Stimulated activated naive CD8-positive, alpha-beta T cell treated with anti-CD3 and anti-CD28 coated beads, Interleukin-15, amount 100 ng/mL, for 72 hours (primary cell): ENCODE measurements at places on chromosomes 13 and 19.

GRCh38 chr13:80571346-80572307, 230.7 kb upstream of the SPRY2 start:
- no peak for DNase-seq

- no peak for DNase-seq
Observed at GRCh38 chr13:67860315-67860714, 630.2 kb upstream of the PCDH9 start.

DNA sequence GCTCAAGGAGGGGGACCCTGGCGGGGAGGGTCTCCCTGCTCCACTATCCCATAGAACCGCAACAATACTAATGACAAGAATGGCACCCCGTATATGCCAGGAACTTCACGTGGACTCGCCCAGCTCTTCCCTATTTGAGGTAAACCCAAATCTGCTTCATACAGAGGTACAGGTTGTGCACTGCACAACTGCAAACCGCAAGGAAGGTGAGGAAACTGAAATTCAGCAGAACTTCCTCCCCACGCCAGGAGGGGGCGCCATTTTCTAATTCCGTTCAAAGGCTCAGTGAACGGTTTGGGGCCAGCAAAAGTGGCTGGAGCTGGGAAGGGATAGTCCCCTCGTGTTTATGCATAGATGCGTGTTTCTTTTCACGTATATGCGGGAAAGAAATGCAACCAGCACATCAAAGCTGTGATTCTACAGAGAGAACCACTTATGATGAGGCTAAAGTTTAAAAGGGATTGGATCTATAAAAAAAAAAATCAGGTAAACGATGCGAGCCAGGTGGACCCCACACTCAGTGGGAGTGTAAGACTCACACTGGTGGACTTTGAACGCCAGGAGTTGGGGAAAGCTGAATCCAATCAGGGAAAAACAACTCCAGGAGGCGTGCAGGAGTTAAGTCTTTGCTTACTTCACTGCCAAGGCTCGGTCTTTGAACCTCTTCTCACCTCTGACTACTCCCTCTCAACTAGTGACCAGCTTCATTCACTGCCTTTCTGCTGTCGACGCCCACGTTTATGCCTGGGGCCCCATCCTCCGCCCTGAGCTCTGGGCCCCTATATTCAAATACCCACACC, 20.3 kb downstream of the C19orf81 start:
- DNase-seq, result peak; percentile 57

DNA sequence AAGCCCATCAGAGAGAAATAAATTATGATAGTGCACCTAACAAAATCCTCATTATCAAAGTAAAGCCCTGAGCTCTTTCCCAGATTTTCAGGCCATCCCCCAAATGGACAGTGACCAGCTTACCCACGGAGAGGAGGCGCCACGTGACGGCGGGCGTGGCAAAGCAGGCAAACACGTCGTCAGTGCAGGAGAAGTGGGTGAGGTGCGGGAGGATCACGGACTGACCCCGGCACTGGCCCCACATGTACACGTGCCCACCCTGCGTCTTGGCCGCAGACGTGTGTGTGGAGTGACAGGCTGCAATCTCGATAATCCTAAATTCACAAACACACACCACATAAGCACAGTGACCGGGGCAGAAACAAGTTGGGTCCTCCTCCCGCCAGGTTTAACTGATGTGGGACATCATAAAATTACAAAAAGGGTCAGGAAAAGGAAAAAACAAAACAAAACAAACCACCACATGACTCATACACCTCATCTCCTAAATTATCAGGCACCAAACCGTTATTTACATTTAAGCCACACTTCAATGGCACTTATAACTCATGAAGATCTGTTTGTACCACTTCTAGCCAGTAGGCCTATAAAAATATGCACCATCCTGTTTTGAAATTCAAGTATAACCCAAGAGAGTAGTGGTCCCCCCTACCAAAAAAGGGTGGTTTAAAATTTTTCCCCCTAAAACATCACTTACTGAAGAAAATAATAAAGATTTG, 30.1 kb downstream of the RCBTB2 start:
- no peak for DNase-seq

- no peak for DNase-seq
Observed at GRCh38 chr13:69633044-69633443, 474.6 kb upstream of the ATXN8OS start.

- DNase-seq, result no peak
Observed at GRCh38 chr13:40798380-40798779, 9.0 kb downstream of the SLC25A15 start.

DNA sequence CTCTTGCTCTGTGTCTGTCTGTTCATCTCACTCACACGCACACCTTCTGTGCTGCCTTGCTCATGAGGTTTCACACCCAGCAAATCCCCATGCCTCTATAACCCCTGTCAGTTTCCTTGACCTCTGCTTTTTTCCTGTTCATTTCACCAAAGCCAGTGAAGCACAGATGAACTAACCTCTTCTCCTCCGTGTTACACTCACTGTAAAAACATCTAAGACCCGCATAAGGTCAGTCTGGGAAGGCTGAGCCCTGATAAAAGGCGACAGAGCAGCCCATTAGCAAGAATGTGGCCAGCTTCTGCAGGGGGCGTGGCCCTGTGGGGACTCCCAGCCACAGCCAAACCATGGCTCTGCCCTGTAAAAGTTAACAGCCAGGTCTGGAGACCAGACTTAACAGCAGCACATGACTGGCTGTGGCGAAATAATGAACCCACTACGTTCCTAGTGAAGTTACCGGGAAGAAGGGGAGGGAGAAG, 42.8 kb upstream of the NPAS1 start:
- no peak for DNase-seq

DNA sequence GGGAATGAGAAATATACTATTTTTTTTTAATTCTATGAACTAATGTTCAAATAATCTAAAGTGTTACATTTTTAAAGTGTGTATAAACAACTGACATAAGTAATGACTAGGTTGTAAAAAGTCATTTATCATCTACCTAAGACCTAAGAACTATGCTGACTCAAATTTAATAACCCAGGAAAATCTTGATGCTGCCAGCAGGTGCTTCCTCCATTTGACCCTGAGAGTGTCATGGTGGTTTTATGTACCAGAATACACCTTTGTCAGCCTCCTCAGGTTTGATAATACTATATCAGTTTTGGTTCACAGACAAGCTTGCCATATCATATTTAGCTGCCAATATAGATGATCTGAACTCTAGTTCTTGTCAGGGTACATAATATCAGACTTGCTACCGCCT, 1151.2 kb downstream of the PCDH17 start:
- DNase-seq, result no peak

GRCh38 chr13:102555914-102556553, 40.8 kb upstream of the TPP2 start:
- peak; percentile 7 for DNase-seq

- DNase-seq, result no peak
Observed at GRCh38 chr13:77699059-77699680, 1.7 kb downstream of the SLAIN1 start.

DNA sequence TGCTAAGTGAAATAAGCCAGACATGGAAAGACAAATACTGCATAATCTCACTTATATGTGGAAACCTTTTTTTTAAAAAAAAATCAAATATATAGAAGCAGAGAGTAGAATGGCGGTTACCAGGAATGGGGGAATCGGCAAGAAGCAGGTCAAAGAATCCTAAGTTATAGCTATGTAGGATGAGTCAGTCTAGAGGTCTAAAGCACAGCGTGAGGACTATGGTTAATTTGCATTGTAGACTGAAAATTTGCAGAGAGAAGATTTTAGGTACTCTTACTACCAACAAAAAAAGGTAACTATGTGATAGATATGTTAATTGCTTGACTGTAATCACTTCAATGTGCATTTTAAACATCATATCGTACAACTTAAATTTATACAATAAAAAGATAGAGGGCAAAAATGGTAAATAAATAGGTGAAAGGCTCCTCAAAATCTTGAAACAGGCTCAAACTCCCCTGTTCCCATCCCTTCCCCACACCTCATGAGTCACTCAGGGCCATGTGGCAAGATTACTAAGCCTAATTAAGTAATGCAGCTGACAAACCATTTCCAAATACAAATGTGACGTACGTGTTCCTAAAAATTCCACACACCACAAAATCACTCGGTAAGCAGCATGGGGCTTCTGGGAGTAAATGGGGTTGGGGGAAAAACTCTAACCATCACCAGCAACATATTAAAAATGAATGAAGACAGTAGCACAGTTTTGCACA, 159.0 kb downstream of the USP12 start:
- DNase-seq, result no peak

GRCh38 chr13:29402166-29402636, 193.3 kb downstream of the SLC7A1 start:
- DNase-seq, result no peak

DNA sequence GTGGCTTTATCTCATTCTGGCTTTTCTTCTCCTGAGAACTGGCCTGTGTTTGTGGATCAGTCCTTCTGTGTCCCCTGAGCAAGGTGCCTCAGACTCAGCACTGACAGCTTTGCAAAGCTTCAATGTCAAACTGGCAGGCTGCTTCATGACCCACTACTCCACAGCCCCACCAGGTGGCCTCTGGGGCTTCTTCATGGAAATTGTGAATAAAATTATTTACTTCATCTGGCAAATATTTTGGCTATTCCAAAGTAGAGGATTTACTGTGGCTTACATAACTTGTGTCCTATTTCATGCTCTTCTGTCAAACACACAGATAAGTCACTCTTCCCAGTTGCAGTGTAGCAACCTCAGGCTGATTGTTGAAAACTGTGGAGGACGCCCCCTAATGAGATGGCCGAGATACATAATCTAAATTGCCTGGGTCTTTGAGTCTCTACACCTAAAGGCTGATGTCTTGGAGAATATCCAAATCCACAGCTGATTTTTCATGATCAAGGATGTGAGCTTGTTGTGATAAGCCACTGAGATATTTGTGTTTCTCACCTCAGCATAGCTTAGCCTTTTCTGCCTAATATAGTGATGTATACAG, 721.9 kb upstream of the SLC10A2 start:
- DNase-seq, result no peak

GRCh38 chr13:48579165-48579918, 46.5 kb upstream of the RCBTB2 start:
- DNase-seq, result no peak

- DNase-seq, result no peak
Observed at GRCh38 chr19:581399-582111, 8.1 kb upstream of the HCN2 start.

GRCh38 chr19:14004619-14005348, 1.3 kb downstream of the RFX1 start:
- no peak for DNase-seq

GRCh38 chr19:50357178-50358100, 8.0 kb downstream of the NAPSA start:
- DNase-seq, result peak; percentile 84

GRCh38 chr13:48138270-48138669, 43.4 kb upstream of the MED4 start:
- DNase-seq, result peak; percentile 28

- DNase-seq, result no peak
Observed at GRCh38 chr19:46648060-46648960, 12.3 kb upstream of the GNG8 start.

- no peak for DNase-seq
Observed at GRCh38 chr13:97215325-97215724, 6.8 kb upstream of the MBNL2 start.

DNA sequence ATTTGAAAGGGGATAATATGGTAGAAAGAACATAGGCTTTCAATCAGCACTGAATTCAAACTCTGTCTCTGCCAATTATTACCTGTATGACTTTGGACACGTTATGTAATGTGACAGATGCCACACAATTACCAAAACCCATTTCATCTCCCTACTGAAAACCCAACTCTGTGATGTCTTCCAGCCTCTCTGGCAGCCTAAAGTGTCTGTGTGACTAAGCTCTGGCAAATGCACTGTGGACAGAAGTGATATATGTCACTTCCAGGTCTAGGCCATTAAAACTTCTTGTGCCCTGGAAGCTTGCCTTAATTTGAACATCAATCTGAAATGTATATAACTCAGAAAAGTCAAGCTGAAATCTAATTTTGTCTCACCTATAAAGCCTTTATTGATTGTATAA, 552.0 kb downstream of the RFC3 start:
- no peak for DNase-seq

GRCh38 chr19:14411938-14412245, 7.2 kb downstream of the DDX39A start:
- no peak for DNase-seq

- DNase-seq, result no peak
Observed at GRCh38 chr19:31648347-31648746, 299.1 kb upstream of the TSHZ3 start.

DNA sequence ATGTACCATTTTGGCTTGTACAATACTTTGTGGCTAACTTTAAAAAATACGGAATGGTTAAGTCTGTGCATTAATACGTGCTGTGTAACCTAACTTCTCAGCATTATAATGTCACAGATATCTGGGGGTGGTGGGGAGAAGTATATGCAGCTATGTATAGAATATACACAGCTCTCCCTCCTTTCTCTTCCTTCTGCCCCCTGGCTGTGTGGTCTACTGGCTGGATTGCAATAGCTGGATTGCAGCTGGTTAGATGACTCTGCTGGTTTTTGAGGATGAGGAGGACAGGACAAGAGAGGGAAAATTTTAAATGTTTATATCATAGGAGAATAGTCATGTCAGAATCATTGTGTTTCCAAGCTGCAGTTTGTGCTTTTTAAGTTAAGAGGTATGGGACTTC, 9.7 kb downstream of the RNASEH2B start:
- no peak for DNase-seq

GRCh38 chr19:32287811-32288227, 57.6 kb upstream of the ZNF507 start:
- DNase-seq, result no peak

DNA sequence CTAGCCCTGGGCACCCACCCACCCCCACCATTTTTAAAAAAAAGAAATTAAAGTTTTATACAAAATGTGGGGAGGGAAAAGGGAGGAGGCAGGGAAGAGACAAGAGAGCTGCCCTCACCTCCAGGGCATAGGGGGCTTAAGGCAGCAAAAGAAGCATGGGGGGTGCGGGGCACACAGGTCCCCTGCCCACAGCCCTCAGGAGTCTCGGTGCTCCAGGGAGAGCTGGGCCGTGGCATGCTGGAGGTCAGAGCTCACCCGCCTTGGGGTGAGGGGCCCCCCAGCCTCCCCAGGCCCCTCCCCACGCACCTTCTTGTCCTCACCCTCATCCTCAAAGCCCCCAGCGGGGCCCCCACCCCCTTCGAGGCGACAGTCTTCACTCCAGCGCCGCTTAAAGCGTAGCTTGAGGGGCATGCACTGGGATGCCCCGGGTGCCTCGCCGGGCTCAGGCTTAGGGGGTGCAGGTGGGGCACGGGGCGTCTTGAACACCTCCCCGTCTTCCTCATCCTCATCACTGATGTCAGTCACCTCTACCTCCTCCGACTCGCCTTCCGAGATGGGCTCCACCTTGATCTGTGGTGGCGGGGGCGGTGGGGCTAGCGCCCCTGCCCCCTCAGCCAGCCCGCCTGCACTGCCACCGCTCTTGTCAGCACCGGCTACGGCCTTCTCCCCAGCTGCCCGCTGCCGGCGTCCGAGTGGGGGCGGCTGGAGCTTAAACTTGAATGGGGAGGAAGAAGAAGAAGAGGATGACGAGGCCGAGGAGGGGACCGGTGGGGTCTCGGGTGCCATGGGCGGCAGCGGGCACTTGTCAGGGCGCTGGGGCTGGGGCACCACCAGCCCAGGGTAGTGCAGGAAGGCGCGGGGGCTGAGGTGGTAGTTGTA, 6.1 kb upstream of the GSK3A start:
- DNase-seq, result no peak

GRCh38 chr19:52070496-52070895, 21.9 kb upstream of the ZNF432 start:
- no peak for DNase-seq
